Sciatic nerve (tissue), 2 donors: ENCODE measurements at places on chromosomes 4 and X. TPM values are rescaled to one million over a fixed set of nuclear protein-coding genes. Genes with fewer than 3 reads are reported as not detected.

Gene NXT2
- 6.7 TPM for total RNA-seq

Gene TRIM61
- 0.62 TPM for total RNA-seq

Gene HTRA3
- 23.7 TPM for total RNA-seq

Gene TENM3
- 38.2 TPM for total RNA-seq

Gene PSAPL1
- 0.09 TPM for total RNA-seq

Gene CBR4
- total RNA-seq = 24.8 TPM

Gene OTC
- 0.36 TPM for total RNA-seq

Gene UGT2A2
- not detected for total RNA-seq
